ENCODE measurements at places on chromosomes 12 and 14.

GRCh38 chr14:92653162-92653651 is 95.2 kb downstream of the LGMN start:
- DNase-seq = no peak

DNA sequence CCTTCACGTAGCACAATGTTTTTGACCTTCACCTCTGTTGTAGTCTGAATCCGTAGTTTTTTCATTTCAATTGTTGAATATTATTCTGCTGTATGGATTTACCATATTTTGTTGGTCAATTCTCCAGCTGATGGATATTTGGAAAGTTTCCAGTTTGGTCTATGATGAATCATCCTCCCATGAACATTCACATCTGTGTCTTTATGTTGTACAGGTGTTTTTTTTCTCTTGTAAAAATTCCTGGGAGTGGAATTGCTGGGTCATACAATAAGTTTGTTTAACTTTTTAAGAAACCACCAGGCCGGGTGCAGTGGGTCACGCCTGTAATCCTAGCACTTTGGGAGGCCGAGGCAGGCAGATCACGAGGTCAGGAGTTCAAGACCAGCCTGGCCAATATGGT is 36.7 kb upstream of the GNG2 start:
- no peak for DNase-seq

DNA sequence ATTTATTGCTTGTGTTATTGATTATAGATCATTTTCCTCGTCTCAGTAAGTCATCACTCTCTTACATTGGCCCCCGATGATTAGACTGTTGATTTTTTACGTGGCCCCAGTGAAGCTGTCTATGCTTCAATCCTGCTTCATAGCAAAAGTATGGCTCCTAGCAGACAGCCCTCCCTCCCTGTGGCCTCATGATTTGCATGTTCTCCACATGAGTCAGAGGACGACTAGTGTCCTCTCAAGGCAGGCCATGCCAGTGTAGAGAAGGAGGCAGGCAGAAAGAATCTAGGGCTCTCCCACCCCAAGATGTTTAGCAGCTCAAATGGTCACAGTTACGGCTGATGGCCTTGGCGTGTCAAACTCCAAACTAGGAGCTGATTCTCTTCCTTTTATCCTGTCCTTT is 59.6 kb downstream of the FIGNL2 start:
- DNase-seq = no peak

- no peak for DNase-seq
These were observed 61.8 kb downstream of the RNFT2 start for GRCh38 chr12:116799955-116800354.

- no peak for DNase-seq
These were observed 10.9 kb downstream of the BCL7A start for GRCh38 chr12:122032580-122032979.

DNA sequence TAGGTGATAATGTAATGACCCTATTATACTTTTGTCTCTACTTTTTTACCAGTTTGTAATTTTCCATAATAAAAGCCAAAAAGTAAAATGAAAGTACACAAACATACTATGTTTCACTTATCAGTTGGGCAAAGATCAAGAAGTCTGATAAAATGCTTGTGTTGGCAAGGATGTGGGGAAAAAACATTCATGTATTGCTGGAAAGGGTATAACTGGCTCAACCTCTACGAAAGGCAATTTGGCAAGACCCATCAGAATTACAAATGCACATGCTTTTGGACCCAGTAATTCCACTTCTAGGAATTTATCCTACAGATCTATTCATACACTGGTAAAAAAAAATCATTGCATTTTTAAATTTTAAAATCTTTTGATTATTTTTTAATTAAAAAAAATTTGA is 68.0 kb downstream of the SPTB start:
- DNase-seq = no peak

DNA sequence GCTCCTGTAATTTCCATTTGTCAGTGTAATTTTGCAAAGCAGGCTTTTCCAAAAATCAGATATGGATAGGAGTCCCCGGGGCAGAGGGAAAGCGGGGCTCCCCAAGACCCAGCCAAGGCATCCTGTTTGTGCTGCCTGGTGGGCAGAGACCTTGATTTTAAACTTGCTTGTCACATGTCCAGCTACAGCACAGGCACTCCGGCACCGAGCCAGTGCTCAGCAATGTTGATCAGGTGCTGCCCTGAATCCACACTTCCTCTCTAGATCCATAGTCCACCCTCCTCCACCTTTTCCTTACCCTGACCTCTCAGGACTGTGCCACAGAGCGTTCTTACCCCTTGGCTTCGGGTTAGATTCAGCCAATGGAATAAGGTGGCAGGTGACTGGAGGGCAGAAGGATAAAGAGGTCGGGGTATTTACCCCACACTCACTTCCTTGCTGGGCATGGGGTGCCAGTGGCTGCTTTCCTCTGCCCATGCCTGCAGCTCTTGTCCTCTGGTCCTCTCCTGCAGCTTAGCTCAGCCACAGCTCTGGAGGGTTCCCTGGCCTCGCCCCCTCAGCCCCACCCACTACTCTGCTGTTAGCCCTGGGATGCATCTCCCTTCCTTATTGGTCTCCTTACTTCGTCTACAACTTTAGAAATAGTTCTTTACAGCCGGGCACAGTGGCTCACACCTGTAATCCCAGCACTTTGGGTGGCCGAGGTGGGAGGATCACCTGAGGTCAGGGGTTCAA is 80.1 kb downstream of the IRF2BPL start:
- DNase-seq = no peak

DNA sequence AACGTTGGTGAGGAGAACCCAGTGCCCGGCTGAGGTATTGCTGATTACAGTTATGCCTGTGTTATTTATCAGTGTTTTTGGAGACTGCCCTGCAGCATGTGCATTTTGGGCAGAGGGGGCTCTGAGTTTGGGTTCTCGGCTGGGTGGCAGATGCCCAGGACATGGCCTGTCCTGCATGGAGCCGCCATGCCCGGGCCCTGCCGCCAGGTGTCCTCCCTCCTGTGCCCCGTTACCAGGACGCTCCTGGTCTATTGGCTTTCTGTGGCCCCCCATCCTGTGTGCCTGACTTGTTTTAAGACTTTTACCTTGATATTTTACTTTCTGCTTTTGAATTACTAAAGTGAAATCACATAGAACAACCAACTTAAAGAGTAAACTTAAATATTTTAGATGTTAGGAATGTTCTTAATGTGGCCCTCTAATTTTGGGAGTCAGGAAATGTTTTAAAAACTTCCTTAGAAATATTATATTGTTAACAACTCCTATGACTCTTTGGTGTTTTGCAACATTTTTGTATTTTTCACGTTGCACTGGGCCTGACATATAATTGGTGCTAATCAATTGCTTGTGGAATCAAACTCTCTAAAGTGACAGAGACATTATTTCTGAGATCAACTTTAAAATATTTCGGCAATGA is 51.8 kb downstream of the PRIMA1 start:
- no peak for DNase-seq

GRCh38 chr14:89626233-89626806 is 209.3 kb upstream of the FOXN3 start:
- DNase-seq = no peak

DNA sequence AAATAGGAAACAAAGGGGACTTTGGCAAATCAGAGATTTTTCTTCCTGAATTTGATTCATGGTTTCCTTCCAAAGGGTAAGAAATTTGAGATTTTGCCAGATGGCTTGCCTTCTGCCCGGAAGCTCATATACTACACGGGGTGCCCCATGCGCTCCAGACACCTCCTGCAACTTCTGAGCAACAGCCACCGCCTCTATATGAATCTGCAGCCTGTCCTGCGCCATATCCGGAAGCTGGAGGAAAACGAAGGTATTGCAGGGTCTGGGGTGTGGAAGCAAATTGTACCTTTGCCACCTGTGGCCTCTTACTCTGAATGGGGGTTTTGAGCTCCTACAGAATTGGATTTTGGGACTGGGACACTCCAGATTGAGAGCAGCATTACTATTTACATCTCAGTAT is 63.5 kb downstream of the FRMD6 start:
- DNase-seq = no peak

DNA sequence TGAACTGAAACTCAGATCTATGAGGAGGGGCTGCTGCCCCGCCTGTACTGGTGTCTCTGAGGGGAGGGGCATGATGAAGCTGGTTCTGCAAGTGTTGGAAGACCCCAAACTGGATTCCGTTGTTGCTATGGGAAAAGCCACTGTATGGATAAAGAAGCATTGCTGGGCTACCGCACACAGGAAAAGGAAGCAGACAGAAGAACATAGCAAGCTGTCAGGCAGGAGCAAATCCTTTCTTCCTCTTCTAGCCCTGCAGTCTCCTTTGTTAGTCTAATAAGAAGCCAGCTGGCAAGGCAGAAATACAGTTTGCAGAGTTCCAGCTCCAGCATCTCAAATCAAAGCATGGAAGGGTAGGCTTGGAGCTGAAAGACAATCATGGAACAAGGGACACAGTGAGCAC is 26.3 kb upstream of the NR1H4 start:
- no peak for DNase-seq

DNA sequence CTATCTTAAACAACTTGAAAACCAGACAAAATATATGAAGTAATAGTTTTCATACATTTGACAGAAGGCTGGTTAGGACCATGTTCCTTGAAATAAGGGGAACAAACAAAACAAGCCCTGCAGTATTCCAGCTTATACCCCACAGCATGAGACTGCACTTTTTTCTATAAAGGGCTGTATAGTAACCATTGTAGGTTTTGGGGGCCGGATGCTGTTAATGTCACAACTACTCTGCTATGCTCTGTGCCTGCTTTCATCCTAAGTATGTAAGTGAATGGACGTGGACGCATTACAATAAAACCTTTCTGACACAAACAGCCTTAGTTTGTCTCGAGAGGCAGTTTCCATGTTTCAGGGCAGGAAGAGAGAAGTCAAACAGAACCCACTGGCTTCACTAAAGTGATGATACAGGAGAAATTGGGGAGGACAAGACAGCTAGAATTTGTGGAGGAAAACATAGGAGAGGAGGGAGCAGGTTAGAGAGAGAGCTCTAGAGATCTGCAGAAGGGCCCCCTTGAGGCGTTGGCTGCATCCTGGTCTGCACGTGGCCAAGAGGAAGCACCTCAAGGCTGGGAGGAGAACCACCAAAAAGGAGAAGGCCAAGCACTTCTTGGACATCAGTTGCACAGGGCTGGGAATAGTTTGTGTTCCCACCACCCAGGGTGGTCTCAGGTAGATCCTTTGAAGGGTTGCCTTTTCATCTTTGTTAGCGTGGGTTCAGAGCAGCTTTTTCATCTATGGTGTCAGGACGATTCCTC is 63.7 kb downstream of the TRAF3 start:
- DNase-seq = no peak

DNA sequence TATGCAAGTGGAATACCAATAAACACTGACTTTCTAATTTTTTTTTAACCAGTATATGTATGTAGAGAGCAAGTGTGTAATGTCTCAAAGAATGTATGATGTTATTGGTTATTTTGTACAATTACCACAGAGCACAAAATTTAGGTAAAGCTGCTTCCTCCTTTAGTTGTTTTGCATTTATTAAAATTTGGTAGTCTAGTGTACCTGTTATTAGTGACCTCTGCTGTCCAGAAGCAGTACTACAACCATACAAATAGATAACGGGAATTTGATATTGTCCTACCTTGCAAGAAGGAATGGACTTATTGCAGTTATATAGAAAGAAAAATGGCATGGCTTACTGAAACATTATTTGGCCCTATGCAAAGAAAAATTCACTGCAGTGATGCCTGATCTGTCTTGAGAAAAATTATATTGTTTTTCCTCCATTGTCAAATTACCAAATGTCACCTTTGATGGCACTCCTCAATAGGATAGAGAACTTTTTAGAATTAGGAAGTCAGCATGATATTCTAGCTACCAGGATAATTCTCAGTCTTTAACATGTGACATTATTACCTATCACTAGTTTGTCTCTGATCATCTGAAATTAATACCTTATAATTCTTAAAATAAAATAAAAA is 153.9 kb upstream of the RMST start:
- peak; percentile 19 for DNase-seq

GRCh38 chr14:99601361-99601831 is 2.6 kb downstream of the CCDC85C start:
- DNase-seq = no peak

DNA sequence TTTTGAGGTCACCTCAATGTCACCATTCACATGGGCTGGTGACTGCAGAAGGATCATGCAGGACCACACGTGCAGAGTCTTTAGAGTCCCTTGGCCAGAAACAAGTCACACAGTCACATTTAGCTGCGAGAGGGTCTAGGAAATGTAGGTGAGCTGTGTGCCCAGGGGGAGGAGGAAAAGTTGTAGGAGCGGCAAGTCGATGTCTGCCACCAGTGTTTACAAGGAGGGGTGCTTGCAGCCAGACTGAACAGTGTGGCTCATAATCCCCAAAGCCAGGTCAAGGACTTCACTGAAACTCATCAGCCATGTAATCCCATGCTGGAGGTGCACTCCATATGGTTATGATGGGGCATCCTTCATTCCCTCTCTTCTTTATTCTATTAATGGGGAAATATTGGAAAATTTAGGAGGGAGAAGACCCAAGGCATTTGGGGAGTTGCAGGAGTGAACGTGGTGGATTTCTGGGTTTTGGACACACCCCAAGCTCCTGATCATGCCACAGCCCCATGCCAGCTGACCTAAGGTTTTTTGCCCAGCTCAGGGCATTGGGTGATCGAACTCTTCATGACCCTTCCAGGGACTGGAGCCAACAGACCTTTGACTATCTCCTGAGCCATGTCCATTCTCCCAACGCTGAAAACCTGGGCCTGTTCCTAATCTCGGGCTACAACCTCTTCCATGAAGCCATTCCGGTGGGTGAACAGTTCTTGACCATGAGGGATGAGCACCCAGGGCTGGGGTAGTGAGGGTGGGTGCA is 7.2 kb downstream of the DAO start:
- DNase-seq = no peak

GRCh38 chr14:95993768-95994592 is 45.2 kb upstream of the C14orf132 start:
- peak; percentile 25 for DNase-seq

DNA sequence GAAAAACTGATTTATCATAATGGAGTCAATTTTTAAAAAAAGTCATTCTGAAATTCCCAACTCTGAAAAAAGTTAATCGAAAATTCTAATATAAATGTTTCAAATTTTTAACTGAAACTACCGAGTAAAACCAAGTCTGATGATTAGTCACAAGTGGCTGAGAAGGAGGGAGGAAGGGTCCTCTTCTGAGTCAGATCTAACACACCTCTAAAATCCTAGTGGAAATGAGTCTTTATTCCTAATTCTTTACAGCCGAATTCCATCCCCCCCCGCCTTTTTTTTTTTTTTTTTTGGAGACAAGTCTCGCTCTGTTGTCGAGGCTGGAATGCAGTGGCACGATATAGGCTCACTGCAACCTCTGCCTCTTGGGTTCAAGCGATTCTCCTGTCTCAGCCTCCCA is 37.9 kb downstream of the RAD9B start:
- DNase-seq = no peak

DNA sequence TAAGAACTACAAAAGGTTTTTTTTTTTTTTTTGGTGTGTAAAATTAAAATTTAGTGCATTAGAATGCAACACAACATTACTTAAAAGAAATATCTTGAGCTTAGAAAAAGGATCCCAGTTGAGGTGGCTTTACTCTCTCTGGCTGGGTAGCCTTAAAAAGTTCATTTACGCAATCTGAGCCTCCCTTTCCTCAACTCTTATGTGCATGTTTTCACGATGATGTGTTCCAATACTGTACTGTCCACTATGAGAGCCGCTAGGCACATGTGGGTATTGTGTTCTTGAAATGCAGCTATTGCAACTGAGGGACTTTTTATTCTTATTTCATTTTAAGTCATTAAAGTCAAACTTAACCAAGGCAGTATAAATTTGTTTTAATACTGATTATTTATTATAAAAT is 460.9 kb upstream of the SYT1 start:
- no peak for DNase-seq

Data from right lung (tissue), 10 donors.